LHCN-M2 (cell line): ENCODE measurements at places on chromosomes 12 and 14. TPM values are rescaled to one million over a fixed set of nuclear protein-coding genes. Genes with fewer than 3 reads are reported as not detected.

GRCh38 chr14:57816568-57817284, 49.2 kb downstream of the SLC35F4 start:
- no peak for DNase-seq

DNA sequence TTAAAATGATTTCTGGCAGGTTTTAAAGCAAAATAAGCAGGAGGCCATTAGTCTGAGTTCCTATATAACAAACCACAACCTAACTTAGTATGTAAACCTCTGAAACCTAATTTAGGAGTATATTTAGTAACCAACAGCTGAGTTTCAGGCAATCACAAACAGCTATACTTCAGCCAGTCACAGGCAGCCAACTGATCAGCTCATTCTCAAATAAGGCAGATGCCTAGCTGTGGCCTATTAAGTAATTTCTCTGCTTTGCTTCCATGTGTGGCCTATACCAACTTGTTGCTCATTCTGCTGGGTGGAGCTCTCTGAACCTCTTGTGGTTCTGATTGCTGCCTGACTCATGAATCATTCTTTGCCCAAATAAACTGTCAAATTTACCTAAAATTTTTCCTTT, 408.9 kb upstream of the FBXO33 start:
- DNase-seq, result no peak

GRCh38 chr12:109737631-109738030, 24.0 kb downstream of the FAM222A start:
- no peak for DNase-seq

DNA sequence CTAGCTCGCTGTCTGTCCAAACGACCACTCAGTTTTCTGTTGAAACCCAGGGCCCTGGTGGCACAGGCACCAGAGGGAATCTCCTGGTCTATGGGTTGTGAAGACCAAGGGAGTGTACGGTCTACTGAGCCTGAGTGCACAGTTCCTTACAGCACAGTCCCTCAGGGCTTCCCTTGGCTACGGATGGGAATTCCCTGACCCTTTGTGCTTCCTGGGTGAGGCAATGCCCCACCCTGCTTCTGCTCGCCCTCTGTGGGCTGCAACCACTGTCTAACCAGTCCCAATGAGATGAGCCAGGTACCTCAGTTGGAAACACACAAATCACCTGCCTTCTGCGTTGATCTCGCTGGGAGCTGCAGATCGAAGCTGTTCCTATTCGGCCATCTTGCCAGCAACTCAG, 22.6 kb downstream of the GPHN start:
- DNase-seq, result no peak

- no peak for DNase-seq
Observed at GRCh38 chr14:54784060-54784459, 118.6 kb downstream of the GCH1 start.

- peak; percentile 42 for DNase-seq
Observed at GRCh38 chr12:49043856-49044258, 16.7 kb downstream of the KMT2D start.

DNA sequence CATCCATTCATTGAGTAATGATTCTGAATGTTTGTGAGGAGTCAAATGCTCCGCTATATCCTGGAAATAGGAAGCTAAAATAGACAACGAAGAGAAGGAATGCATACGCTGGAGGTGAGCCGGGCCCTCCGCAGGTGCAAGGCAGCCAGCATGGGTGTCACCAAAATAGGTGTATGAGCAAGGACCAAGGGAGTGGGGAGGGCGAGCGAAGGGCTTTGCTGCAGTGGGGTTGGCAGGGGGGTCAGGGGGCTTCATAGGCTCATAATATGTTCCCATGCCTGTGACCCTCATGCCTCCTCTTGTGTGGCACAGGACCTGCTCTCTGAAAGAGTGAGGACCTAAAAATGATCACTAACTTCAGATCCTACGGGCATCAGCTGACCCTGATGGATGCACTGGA, 73.0 kb downstream of the PRMT8 start:
- no peak for DNase-seq

DNA sequence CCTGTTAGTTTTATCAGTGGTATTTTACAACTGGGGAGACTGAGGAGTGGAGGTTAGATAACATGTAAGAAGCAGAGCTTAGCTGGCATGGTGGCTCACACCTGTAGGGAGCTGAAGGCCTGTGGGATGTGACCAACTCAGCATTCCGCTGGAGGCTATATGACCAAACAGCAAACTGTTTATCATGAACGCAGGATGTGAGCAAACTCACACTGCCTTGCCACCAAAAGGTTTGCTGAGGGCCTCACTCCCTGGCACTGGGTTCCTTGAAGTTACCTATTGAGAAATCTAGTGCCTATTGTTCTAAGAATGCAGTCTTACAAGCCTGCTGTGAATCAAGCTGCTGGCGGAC, 23.4 kb downstream of the JKAMP start:
- DNase-seq, result no peak

- peak; percentile 64 for DNase-seq
Observed at GRCh38 chr12:69095765-69096477, 143.4 kb upstream of the CPSF6 start.

- no peak for DNase-seq
Observed at GRCh38 chr14:41606532-41607303, at the start of gene LRFN5. LRFN5 (plus strand) TSS chr14:41606876.

GRCh38 chr12:39205969-39206368, 237.0 kb downstream of the KIF21A start:
- DNase-seq, result no peak

DNA sequence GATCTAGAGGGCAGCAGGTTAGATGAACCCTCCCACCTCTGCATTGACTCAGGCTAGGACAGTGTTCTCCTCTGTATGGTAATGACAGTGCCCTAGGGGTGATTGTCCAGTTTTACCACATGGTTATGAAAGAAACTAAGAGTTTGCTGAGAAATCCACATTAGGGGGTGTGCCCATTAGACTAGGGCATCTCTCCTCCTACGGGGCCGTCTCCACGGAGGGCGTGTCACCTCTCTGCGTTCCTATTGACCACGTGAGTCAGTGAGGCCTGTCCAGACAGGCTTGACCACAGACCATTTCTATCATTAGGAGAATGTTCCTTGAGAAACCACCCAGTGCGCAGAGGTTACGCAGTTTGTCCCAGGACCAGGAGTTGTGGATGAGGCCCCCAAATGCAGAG, 8.3 kb downstream of the MVK start:
- peak; percentile 76 for DNase-seq

GRCh38 chr12:122215771-122216170, 10.1 kb downstream of the DIABLO start:
- peak; percentile 46 for DNase-seq

GRCh38 chr12:91482231-91482630, 299.6 kb upstream of the DCN start:
- DNase-seq, result peak; percentile 50

DNA sequence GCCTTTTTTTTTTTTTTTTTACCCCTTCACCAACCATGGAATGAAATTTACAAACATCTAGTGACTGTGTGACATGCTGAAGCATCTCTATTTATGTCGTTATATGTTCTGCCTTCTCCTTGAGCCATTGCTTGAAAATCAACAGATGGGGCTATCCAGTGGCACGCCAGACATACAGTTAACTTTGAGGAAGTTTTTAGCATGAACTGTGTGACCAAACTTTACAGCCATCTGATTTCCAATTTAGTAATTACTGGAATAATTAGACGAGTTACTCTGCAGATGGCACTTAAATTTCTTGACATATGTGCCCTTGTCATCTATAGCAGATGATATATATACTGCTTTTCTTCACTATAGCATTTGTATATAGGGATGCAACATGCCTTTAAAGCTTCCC, 192.1 kb downstream of the SNAPC1 start:
- no peak for DNase-seq

DNA sequence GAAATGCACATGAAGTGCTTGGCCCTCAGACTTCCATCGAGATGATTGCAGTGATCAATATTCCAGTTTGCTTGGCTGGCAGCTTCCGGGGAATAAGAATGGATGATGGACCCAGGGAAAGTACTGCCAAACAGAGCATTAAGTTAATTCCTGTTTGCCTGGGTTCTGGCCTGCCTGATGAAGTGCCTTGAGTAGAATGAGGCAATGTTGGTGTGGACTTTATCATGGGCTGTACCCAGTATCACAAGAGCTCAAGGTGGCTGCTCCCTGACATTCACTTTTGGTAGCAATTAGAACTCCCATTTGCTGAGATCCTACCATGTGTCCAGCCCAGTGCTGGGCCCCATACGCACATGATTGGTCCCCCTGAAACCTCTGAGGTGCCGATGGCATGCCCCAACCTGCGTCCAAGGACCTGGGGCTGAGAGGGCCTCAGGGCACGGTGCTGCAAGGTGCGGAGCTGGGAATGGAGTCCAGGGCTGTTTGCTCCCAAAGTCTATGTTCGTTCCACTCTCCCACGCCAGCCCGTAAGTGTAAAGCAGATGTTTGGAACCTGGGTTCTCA, 80.7 kb downstream of the SLC25A47 start:
- no peak for DNase-seq

GRCh38 chr12:3357950-3358525, 133.0 kb upstream of the PRMT8 start:
- DNase-seq, result no peak

GRCh38 chr12:24307153-24307552, 357.7 kb upstream of the SOX5 start:
- DNase-seq, result no peak

- DNase-seq, result no peak
Observed at GRCh38 chr14:65866448-65866847, 453.9 kb downstream of the FUT8 start.

DNA sequence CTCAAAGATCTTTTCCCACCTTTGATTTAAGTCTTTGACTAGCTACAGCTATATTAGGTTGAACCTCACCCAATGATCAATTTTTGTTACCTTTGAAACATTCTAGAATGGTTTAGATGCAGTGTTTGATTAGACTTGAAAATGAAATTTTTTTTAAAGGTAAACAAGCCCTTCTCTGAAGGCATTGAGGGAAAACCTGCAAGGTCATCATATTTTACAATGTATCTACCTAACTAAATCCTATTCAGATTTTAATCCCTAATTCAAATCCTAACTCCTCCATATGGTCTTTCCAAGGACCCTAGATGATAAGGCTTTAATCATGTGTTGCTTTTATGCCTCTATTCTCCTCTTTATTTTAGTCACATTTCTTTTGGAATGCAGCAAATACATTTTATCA, 95.4 kb downstream of the ALG10B start:
- DNase-seq, result no peak

DNA sequence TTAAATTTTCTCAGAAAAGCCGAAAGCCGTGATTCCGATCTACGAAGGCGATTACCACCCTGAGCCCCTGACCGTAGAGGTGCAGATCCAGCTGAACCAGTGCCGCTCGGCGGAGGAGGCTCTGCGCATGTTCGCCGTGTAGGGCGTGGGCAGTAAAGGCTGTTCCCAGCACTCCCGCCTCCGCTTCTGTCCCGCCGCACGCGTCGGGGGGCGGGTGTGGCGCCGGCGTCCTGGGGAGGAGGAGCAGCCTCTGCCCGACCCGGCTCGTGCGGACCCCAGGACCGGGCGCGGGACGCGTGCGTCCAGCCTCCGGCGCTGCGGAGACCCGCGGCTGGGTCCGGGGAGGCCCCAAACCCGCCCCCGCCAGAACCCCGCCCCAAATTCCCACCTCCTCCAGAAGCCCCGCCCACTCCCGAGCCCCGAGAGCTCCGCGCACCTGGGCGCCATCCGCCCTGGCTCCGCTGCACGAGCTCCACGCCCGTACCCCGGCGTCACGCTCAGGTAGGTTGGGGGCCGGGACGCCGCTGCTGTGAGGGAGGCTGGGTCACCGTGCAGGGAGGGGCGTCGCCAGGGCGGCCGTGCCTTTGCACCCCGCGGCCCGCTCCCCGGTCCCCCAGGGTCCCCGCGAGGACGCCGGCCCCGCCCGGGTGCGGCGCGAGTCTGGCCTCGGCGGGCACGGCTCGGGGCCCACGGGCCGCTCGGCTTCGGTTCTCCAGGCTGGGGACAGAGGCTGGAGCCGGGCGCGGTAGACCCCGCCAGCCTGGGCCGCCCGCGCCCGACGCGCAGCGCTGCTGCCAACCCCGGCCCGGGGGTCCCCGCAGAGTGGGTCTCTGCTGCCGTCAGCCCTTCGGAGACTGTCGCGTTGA, at the start of gene B3GNT4:
Gene B3GNT4, plus strand, starts transcription at position 409 of the 866 bp plus-strand sequence. CDS start 910 bp downstream, outside the sequence.
- DNase-seq, result no peak

- DNase-seq, result peak; percentile 88
Observed at GRCh38 chr12:96980991-96981414, 73.9 kb downstream of the NEDD1 start.

DNA sequence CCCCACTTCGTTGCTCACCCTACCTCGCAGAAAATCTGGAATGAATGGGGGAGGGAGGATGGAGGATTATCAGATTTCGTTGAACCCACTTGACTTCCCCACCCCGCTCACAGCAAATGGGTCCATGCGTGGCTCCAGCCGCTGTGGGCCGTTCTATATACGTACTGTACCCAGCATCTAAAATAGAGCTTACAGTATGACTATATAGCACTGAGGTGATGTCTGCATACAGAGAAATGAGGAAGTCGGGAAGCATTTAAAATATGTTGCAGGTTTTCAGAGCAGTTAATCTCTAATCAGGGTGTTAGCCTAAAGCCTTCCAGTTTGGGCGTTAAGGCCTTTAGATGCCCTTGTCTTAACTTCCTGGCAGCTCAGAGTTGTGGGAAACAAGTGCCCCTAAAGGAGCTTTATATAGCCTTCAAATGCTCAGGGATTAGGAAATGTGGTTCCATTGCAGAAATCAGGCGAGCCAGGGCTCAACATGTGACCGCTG, 1.4 kb downstream of the BICDL1 start:
- DNase-seq, result no peak

DNA sequence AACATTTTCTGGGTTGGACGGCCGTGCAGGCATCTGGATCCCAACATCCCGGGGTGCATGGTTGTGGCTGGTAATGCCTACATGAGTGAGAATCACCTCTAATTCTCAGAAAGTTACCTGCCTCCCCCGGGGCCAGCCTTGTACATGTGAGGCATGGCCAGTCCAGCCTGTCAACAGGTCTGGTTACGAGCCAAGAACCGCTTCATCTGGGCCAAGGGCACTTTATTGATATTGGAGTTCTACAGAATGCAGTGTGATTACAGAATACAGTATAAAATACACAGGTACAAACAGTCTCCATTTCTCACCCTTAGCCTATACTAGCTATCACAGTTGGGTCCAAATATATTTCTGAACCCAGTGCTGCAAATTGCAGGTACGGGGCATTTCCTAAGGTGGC, 84.9 kb upstream of the EVL start:
- DNase-seq, result no peak

GRCh38 chr14:67523764-67524633, 9.1 kb upstream of the PLEKHH1 start:
- no peak for DNase-seq

- DNase-seq, result peak; percentile 54
Observed at GRCh38 chr14:67666750-67667449, 7.5 kb downstream of the VTI1B start.

Gene GLIPR1
- total RNA-seq, result 56.1 and 60.3 TPM in 2 replicates

Gene PTPRO
- 0.45 and 0.63 TPM in 2 replicates for total RNA-seq

Gene KCNJ8
- 0.11 and 0.13 TPM in 2 replicates for total RNA-seq

Gene JPH4
- total RNA-seq, result not detected in 2 replicates

Gene TGM1
- 0.38 and 2.5 TPM in 2 replicates for total RNA-seq

Gene PRB2
- total RNA-seq, result not detected in 2 replicates

Gene BIN2
- total RNA-seq, result not detected in 2 replicates

Gene RESF1
- total RNA-seq, result 14.9 and 20.0 TPM in 2 replicates

Gene P2RX2
- not detected in 2 replicates for total RNA-seq

Gene PLEKHG7
- total RNA-seq, result not detected in 2 replicates

Gene RPL10L
- not detected in 2 replicates for total RNA-seq
